IMR-90 (cell line): ENCODE measurements at places on chromosomes 6 and 20. TPM values are rescaled to one million over a fixed set of nuclear protein-coding genes. Genes with fewer than 3 reads are reported as not detected.

- no peak for DNase-seq
These were observed 406.3 kb downstream of the PREX1 start for GRCh38 chr20:48421547-48421946.

DNA sequence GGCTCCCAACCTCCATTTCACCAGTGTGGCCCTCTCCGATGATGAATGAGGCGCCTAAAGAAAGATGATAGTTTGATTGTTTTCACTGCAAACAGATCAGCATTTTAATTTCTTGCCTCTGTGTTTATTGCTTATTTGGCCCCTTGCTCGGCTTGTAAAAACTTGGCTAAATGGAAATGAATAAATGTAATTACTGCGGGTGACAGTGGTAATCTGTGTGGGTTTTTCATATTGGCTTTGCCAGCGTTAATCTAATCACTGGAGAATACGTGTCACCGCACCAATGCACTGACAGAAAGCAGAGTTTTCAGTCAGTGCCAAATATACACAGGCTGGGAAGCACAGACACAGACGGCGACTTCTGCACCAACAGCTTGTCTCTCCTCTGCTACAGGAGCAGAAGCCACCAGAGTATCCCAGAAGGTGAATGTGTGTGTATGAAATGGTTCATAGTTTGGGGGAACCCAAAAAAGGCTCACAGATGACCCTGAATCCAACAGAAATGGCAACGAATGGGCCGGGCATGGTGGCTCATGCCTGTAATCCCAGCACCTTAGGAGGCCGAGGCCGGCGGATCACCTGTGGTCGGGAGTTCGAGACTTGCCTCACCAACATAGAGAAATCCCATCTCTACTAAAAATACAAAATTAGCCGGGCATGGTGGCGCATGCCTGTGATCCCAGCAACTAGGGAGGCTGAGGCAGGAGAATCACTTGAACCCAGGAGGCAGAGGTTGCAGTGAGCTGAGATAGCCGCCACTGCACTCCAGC, 534.0 kb downstream of the PKHD1 start:
- no peak for DNase-seq

DNA sequence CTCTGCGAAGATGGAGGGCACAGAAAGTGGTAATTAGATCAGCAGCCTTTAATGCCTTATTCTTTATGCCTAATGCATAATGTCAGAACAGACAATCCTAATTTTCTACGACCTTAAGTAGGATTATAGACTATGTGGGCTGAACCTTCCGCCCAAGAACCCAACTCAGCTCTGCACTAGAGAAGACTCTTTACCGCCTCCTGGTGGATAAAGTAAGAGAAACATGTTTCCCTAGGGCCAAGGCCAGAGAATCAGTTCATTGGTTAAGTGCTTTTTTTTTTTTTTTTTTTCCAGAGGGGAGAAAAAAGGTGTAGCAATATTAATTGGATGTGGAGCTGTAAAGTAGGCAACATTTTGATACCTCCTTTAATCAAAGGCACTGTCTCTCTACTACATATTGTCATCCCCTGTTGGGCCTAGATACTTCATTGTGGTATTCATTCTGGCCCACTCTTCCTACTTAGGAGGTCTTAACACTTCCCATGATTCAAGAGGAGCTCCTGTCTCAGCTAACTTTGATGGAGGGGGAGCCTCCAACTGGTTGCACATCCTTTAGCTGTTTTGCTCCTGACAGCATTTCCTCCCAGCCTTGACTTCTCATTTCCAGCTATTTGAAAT, 124.9 kb upstream of the NRN1 start:
- no peak for DNase-seq

DNA sequence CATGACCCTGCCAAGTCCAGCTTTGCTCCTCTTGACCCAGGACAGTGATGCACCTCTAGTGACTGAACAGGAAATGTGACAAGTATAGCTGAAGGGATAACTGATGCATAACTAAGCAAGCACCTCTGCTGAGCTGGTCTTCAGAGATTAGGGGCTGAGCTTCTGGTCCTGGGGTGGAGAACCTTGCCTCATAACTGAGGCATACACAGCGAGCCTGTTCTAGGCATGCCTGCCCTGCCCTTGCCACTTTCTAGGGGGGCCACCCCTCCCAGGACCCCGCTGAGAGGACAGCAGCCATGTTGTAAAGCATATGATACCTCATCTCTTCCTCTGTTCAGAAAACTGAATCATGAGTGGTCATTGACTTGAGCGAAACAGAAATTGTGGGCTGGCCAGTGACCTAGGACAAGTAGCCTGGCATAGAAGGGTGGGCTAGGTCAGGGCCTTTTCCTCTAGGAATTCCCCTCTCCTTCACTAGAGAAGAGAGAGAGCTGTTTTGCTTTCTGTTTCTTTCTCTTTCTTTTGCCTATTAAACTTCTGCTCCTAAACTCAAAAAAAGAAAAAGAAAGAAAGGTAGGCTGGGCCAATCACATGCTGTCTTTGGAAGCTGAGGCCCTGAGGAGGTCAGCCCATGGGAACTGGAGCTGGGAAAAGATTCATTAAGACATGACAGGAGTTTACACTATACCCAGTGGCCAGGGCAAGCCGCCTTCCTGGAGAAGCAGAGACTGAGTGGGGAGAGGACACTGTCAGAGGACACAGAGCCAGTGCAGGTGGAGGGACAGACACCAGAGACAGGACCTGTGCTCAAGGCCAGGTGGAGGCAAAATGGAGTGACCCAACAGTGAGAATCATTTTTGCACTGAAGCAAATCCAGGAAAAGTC, 23.1 kb downstream of the ALDH5A1 start:
- no peak for DNase-seq

GRCh38 chr6:63573899-63574553, 1.7 kb downstream of the LOC128125822 start:
- peak; percentile 64 for DNase-seq

DNA sequence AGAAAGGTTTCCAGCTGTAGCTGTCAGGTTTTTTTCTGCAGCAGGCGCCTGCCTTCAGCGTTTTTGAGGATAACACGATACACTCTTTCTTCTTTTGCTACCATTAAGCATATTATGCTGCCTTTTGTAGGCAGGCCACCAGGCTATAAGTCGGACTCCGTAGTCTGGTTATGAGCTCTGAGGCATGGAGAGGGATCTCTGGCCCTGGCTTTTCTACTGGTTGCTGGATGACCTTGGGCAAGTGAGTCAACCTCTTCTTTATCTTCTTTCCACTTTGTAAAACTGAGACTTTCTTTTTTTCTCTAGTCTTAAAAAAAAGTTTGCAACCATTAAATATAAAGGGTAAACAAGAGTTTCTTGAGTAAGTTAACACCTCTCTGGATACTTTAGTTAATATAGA, 120.2 kb downstream of the BCKDHB start:
- no peak for DNase-seq

DNA sequence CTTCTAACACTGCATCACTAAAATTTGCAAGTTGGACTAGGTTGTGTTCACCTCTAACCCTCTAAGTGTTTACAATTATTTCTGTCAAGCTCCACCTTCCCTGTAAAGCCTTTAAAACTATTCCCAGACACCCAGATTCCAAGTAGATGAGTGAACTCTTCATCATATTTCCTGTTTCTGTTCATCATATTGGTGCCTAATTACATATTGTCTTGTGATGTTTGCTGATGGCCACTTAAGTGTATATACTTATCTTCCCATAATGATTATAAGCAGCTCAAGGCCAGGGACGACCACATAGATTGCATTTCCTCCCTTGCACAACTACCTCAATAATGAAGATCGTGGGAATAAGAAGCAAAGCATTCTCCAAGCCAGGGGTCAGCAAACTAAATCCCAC, 16.8 kb downstream of the TNFRSF21 start:
- DNase-seq: peak; percentile 35

The C20orf202 gene
- not detected in 2 replicates for polyA plus RNA-seq

GRCh38 chr6:114167583-114168576, 174.9 kb downstream of the HS3ST5 start:
- no peak for DNase-seq

- DNase-seq: no peak
These were observed 3.1 kb upstream of the MCHR2 start for GRCh38 chr6:99997141-99997540.

GRCh38 chr6:33787346-33787953, 1.5 kb downstream of the LEMD2 start:
- DNase-seq: peak; percentile 41

DNA sequence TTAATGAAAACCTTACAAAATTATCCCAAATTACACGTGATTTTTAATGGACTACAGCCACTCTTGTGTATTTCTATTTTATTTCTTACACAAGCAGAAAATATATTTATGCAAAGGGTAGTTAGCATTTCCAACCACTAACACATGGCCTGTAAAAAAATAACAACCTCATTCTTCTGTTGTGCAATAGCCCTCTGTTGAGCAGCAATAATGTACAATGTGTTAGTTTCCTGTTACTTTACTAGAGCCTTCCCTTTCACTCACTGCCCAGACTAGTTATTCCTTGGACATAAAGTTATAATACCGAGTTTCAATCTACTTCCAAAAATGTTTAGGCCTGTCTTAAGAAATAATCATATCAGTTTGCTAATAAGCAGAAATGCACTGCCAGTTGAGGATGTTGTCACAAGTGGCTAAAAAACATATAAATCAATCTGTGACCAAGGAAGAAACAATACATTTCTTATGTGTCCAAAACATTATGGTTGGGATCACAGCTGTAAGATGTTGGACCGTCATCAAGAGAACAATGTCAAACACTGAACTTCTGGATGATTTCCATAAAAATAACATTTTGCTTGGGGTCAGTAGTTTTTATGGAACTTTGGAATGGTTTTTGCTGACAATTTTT, 73.6 kb upstream of the RNF146 start:
- DNase-seq: peak; percentile 62

The APOBEC2 gene
- polyA plus RNA-seq: not detected in 2 replicates

- peak; percentile 8 for DNase-seq
These were observed 89.7 kb upstream of the QKI start for GRCh38 chr6:163324688-163325389.

The PROCR gene
- polyA plus RNA-seq: 41.9 and 60.5 TPM in 2 replicates
